Activated T-helper 1 cell treated with anti-CD3 and anti-CD28 coated beads, Interleukin-12 subunit alpha, Interleukin-12 subunit beta, Interleukin-2, Interleukin-4 antibody, amounts not matched to agents 30 ng/mL and 10 ng/mL and 1 ng/mL, durations not matched to agents 14 hours and 24 hours and 36 hours (primary cell): ENCODE measurements at places on chromosomes 16 and 17. TPM values are rescaled to one million over a fixed set of nuclear protein-coding genes. Genes with fewer than 3 reads are reported as not detected.

DNA sequence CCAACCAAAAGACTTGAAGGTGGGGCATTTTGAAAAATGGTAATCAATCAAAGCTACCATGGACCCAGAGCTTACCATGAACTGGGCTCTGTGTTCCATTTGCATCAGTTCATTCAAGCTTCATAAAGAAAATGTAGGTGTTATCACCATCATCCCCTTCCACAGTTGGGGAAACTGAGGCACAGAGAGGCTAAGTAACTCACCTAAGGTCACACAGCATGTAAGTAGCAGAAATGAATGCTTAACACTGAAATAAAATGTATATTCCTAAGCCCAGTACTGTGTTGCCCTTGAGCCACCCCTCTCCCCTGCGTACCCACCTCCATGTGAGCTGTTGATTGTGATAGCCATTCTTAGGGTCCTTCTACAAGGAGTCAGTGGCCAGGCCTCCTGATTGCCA lies 83.6 kb downstream of the VAT1L start:
- peaks cover 6% of the 10 kb centered on the region for H3K27me3 ChIP-seq
- no peak for DNase-seq
- no peak overlapping the region for H3K27ac ChIP-seq
- H3K36me3 ChIP-seq, result no peaks in the 10 kb centered on the region

GRCh38 chr17:58060596-58061191 lies 22.5 kb upstream of the DYNLL2 start:
- H3K27ac ChIP-seq, result no peak overlapping the region
- no peaks in the 10 kb centered on the region for H3K4me1 ChIP-seq
- no peak overlapping the region for H3K4me3 ChIP-seq
- H3K36me3 ChIP-seq, result no peaks in the 10 kb centered on the region

DNA sequence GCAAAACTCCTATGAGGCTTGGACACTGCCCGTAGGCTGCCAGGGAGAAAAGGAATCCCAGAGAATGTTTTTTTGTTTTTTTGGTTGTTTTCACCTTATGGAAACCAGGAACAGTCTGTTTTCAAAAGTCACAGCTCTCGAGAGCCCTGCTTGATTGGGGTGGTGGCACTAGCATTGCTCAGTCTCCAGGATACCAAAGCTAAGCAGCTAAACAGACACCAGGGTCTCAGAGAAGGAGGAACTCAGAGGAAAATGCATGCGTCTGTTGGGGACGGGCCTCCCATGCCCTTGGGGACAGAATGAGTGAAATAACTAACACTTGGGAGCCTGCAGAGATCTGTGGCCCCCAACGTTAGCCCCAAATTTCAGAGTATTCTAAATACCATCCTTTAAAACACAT lies 178.8 kb downstream of the SOX9 start:
- DNase-seq, result no peak
- H3K4me1 ChIP-seq, result no peaks in the 10 kb centered on the region

DNA sequence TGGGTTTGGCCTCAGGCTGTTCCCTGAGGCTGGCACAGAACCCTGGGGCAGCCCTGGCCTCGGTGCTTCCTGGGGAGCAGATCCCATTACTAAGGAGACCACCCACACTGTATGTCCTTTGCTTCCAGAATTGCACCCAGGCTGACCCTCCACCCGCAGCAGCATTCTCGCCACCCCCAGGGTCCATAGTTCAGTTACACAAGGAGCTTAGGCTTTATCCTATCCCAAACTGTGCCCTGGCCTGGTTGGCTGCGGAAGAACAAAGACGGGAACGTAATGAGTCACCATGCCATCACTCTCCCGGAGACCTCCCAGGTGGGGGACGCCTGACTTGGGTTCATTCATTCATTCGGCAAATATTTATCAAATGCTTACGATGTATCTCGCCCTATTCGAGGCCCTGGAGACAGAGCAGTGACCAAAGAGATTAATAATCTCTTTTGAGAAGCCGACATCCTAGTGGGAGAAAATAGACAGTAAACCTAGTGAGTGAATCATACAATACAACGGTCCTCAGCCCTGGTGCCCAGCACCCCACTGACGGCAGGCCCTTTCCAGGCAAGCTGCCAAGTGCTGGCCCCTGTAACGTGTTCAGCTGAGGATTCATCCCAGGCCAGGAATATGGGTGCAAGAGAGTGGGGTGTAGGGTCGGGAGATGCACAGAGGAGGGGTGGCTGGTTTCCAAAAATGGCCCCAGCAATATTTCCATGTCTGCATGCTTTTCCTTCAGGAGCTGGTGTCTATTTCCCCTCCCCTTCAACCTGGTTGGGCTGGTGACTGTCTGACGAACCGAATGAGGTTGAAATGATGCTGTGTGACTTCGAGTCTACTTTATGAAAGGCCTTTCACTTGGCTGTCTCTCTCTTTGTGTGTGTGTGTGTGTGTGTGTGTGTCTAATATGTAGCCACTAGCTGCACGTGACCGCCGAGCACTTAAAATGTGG lies 134.2 kb downstream of the MGAT5B start:
- no peak overlapping the region for H3K27ac ChIP-seq
- H3K4me3 ChIP-seq, result no peak overlapping the region
- H3K36me3 ChIP-seq, result no peaks in the 10 kb centered on the region
- no peak for DNase-seq
- peaks cover 16% of the 10 kb centered on the region for H3K4me1 ChIP-seq
- H3K27me3 ChIP-seq, result no peaks in the 10 kb centered on the region

- no peak overlapping the region for H3K4me3 ChIP-seq
- peaks cover 23% of the 10 kb centered on the region for H3K27me3 ChIP-seq
- DNase-seq, result no peak
- H3K36me3 ChIP-seq, result no peaks in the 10 kb centered on the region
- H3K27ac ChIP-seq, result no peak overlapping the region
Measured at GRCh38 chr17:17362540-17362930, 59.4 kb downstream of the NT5M start.

GRCh38 chr16:57148481-57148880 lies 37.4 kb downstream of the PSME3IP1 start:
- no peak overlapping the region for H3K4me3 ChIP-seq
- peaks cover 11% of the 10 kb centered on the region for H3K36me3 ChIP-seq
- DNase-seq, result no peak
- no peak overlapping the region for H3K27ac ChIP-seq
- H3K4me1 ChIP-seq, result peaks cover 10% of the 10 kb centered on the region
- H3K27me3 ChIP-seq, result no peaks in the 10 kb centered on the region

DNA sequence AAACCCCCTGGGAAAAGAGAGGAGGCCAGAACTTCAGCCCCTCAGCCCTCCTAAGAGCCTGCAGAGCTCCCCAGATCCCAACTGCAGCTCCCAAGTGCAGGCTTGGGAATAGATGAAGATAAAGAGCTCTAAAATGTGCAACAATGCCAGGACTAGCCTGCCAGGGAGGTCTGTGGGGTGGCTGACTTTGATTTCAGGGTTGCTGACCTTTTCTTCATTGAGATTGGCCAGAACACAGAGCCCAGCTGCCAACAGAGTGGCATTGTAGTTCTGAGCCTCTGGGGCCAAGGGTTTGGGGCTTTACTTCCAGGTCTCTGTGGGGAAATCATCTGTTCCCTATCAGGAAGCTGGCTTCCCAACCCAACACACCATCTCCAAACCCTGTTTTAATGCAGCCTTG lies 120.6 kb downstream of the COPRS start:
- peaks cover 16% of the 10 kb centered on the region for H3K27me3 ChIP-seq
- H3K4me3 ChIP-seq, result no peak overlapping the region
- no peak overlapping the region for H3K27ac ChIP-seq

Gene WNK4
- total RNA-seq, result 0.12 and 0.29 TPM in 2 replicates

Gene CHST5
- total RNA-seq, result not detected in 2 replicates

Gene MARVELD3
- total RNA-seq, result not detected in 2 replicates

Gene OTOA
- total RNA-seq, result 0.10 TPM in 1 of 2 replicates, not detected in the other

Gene PLA2G10
- total RNA-seq, result not detected in 2 replicates
